ENCODE measurements at places on chromosomes 2 and 18.

DNA sequence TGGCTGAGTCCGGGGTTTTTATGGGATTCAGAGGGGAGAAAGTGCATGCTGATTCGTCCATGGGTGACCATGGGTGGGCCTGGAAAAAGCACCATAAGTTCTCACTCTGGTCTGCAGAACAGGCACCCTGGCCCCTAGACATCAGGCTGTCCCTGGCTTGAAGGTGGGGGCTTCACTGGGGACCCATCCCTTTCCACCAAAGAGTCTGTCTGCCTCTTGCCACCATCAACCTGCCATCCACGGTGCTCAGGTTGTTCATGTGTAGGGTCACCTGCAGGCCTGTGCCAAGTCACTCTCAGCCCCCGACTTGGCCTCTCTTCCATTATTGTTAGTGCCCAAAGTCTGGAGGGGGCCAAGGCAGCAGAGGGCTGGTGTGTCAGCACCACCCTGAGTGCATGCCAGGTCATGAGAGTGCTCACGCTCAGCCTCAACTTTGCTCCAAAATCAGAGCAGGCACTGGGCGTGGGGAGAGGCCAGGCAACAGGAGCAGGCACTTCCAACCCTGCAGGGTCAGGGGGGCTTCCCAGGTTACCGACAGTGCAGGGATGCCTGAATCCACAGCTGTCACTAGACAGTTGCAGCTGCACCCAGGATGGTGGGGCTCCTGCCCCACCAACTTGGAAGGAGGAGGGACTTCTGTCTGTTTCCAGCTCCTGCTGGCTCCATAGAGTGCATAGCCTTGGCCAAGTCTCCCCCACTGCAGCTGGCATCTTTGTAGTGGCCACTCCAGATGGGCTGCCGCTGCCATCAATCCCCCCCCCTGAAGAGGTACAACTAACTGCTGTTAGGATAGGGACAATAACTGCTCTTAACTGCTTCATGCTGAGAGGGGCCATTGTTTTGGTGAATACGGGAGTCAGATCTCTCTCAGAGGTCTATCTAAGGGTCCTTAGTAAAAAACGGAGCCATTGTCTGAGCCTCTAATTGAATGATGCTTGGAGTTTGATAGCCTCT is 209.3 kb downstream of the AKAIN1 start:
- DNase-seq: no peak

DNA sequence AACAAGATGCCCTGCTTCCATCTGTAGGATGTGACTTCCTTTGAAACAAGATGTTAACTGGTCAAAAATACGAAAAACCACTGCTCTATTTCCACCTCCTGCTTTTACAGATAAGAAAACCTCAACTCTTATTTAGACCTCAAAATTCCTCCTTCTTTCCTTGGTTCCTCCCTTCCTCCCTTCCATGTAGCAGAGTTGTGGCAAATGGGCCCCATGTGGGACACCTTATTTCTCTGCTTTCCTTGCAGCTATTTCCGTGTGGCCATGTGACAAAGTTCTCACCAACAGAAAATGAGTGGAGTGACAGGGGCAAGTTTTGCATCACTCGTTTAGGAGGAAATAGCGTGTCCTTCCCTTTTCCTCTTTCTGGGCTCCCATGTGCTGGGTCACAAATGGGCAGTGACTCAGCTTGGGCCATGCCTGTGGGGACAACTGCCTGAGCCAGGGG is 69.4 kb upstream of the SMAD2 start:
- no peak for DNase-seq

- no peak for DNase-seq
Measured at GRCh38 chr2:191264647-191265081, 19.5 kb downstream of the MYO1B start.

- DNase-seq: no peak
Measured at GRCh38 chr2:113176696-113177355, 3.1 kb downstream of the PSD4 start.

All from HFF-Myc (cell line).